ENCODE measurements at places on chromosomes 7 and 10.
A peak's percentile ranks its signal among the peaks of the same experiment; 100 is the strongest.

GRCh38 chr10:103470761-103471653, 8.0 kb downstream of the CALHM3 start:
- peak; percentile 91 for DNase-seq

- DNase-seq = no peak
Measured at GRCh38 chr10:98170249-98171117, 36.0 kb downstream of the R3HCC1L start.

GRCh38 chr7:50502001-50502684, 52.0 kb upstream of the FIGNL1 start:
- DNase-seq = peak; percentile 88

DNA sequence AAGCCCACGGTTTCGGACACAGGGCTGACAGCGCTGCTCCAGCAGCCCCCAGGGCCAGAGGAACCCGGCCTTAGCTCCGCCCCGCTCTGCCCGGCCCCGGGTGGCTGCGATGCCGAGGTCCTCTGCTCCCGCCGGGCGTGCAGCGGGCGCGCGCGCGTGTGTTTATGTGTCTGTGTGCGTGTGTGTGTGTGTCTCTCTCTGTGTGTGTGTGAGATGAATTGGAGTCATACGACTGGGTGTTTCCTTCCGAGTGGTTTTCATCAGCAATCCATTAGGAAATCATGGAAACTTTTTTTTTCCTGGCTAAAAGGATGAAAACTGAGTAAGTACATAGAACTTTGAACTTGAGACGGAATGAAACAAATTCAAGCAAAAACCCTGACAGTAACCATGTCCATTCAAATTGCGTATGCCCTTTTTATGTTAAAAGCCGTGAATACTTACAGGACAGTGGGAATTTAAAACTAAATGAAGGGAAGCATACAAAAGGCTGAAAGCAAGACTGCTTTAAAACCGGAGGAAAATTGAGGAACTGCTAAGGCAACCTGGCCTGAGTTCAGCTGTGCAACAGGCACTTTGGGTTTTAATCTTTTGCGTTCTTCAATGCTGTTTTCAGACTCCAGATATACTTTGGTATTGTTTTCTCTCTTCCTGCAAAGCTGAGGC, at the start of gene CPED1:
Gene CPED1, plus strand, starts transcription at position 121 of the 666 bp plus-strand sequence. CDS start 911 bp downstream, outside the sequence.
- DNase-seq = peak; percentile 95

DNA sequence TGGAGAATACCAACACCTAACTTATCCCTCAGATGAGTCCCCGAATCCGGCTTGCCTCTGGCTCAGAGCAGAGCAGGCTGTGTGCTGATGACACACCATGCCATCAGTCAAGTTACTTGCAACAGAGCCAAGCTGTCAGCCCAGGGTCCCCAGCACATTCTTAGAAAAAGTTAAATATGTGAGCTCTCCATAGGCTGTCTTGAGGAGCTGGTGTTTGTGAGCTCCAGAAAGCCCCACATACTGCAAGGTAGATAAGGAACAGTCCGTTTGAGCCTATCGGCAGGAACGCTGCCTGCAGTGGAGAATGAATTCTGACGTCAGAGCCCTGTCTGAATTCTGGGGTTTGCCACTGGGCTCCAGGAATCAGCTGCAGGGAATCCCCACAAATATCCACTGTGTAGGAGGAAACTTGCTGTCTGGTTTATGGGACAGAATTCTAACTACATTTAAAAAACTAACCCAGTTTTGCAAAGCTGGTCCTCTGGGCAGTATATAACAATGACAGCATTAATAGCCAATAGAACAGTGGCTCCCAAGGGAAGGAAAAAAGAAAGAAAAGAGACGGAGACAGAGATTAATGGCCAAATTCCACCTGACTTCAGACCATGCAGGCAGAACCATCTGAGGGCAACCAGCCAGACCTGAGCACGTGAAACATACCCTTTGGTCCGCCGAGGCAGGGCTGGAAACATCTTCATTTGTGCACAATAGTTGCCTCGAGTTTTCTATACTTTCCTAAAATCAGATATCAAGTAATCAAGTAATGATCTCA, 3.6 kb downstream of the SFXN4 start:
- peak; percentile 53 for DNase-seq

Measured in posterior vena cava (tissue), 2 donors.